ENCODE measurements at places on chromosomes 3 and 15.
A peak's percentile ranks its signal among the peaks of the same experiment; 100 is the strongest.

DNA sequence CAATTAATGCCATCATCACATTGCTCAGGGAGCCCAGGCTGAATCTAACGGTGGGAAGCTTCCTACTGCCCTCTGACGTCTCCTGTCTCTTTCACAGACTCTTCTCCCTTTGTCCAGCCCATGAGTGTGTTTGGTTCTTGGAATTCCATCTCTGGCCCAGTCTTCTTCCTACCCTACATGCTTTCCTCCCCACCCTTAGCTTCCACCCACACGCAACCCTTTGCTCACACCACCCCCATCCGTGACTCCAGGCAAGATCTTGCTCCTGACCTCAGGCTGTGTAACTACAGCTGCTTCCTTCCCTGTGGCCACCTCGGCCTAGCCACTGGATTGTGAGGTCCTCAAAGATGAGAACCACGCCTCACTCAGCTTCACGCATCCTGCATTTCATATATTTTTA is 72.3 kb upstream of the THBS1 start:
- DNase-seq: no peak

DNA sequence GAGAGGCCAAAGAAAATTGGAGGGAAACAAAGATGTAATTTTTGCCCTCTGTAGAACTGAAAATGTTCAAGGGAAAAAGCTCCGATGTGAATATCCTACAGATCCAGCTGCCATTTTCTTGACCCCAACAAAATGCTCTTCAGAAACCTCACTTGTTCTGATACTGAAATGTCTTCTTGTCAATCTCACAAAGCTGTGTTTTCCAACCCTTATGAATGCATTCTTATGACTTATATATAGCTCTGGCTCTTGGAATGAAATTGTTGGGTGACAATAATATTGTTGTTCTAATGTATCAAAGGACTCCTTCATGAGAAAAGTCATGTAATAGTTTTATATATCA is 157.1 kb upstream of the TGFBR2 start:
- no peak for DNase-seq

DNA sequence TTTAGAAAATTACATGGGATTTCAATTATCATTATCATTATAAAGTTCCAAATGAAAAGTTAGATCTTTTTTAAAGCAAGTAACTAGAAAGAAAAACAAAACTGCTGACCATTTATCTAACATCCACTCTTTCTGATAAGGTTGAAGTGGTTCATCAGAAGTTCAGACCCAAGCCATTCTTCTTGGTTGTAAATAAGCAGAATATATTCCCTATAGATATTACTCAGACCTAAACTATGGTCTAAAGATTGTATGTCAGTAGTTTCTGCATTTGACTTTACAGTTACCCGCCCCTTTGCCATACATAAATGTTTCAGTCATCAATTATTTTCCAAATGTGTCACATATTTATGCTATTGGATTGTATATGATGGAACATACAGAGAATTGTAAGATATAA is 136.7 kb downstream of the PLOD2 start:
- no peak for DNase-seq

DNA sequence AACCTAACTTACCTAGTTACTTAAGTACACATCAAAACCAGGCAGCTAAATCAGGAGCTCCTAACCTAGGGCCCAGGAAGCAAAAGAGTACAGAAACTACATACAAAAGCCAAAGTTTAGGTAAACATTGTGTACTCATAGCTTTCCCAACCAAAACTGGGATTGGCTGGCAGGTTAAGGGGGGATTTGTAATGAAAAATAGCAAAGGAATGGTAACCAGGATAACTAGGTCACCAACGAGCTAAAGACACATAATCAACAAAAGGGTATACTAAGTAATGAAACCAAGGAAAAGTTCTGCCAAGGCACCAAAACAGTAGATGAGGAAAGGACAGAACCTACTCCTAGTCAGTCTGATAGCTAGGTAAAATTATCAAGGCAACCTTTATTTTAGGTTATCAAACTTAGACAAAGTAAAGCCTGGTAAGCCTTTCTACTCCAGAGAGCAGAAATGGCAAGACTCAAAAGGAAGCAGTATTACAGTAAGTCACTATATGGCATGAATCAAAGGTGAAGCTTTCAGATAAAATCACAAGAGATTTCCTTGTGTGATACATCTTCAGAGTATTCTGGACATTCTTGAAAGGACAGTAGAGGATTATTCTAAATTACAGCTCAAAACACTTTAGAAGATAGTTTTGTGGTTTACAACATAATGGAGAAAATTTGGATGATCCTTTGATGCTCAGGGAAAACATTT is 10.2 kb downstream of the TRA2B start:
- DNase-seq: no peak

DNA sequence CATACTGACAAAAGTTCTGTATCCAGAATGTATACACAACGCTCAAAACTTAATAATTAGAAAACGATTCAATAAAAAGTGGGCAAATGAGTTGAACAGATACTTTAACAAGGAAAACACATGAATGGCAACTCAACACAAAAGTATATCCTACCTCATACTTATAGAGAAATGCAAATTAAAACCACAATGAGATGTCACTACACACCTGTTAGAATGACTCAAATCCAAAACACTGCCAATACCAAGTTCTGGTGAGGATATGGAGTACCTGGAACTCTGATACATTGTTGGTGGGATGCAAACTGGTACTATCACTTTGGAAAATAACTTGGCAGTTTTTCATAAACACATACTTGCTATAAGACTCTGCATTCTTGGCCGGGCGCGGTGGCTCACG is 42.1 kb downstream of the PRTG start:
- DNase-seq: no peak

GRCh38 chr3:183244219-183244618 is 8.8 kb upstream of the B3GNT5 start:
- DNase-seq: no peak

DNA sequence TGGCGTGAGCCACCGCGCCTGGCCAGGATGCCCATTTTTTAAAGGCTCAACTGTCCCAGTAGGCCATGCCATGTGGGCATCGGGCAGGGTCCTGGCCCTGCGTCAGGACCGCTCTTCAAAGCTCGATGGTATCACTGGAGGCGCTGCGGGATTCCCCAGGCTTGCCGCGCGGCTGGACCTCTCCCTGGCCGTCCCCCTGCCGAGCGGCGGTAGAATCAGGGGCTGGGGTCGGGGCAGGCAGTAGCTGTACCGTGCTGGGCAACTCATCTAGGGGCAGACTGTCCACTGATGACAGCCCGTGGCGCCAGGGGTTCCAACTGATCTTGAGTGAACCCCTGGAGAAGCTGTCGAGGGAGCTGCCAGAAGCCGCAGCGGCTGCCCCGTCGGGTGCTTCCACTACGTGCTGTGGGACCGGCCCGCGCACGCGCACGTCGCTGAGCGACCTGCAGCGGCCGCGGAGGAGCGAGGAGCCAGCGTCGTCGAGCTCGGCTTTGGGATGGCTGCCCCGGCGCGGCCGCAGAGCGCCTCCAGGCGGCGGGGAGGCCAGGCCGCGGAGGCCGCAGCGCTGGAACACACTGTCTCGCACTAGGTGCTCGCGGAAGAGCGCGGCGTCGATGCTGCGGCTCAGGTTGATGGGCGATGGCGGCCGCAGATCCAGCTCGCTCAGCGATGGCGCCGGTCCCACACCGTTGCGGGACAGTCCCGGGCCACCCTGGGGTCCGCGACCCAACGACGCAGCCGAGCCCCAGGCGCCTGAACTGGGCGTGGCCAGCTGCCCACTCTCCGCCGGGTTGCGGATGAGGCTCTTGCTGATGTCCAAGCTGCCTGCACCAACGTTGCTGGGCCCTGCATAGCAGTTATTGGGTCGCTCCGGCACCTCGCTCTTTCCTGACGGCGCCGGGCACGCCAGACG is 5.8 kb downstream of the PRRT3 start:
- DNase-seq: peak; percentile 92

- no peak for DNase-seq
Measured at GRCh38 chr15:57037548-57037947, 119.1 kb downstream of the TCF12 start.
